Activated effector memory CD4-positive, alpha-beta T cell treated with anti-CD3 and anti-CD28 coated beads, Interleukin-2, amount 50 U/mL, for 16 hours (primary cell): ENCODE measurements at places on chromosomes 3 and 15.

GRCh38 chr3:36891701-36892160, 53.1 kb downstream of the TRANK1 start:
- DNase-seq: no peak

DNA sequence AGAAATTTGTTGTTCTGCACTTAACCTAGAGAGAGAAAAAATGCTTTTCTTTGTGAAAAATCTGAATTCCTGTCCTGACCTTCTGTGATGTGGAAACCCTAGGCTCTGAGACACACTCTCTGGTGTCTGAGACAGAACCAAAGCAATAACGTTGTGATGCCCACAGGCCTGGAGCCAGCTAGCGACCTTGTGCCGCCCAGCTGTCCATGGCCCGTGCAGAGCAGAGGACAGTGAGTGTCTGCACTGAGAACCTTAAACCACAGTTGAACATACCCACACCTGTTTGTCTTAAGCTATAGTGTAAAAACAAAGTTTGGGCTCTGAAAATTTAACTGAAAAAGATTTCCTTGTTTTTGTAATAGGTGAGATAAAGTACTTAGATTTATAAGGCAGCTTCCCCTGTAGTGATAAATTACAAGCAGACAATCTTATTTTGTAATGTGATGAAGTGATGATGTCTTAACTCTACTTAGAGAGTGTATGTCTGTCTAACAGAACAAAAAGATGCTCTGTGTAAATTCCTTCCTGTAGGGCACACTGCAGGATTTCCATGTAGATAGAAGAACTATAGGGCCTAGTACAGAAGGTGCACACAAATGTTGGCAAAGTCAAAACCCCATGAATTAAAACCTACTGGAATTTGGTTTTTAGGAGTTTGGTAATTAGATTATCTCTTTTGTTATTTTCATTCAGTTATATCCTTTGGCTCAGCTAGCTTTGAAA, 62.7 kb downstream of the SNRK start:
- DNase-seq: no peak

GRCh38 chr3:135352213-135352612, 557.2 kb downstream of the EPHB1 start:
- DNase-seq: no peak

GRCh38 chr3:66552846-66553245, 52.0 kb upstream of the LRIG1 start:
- no peak for DNase-seq

- DNase-seq: no peak
These were observed 213.9 kb downstream of the TP63 start for GRCh38 chr3:189845069-189845468.

- no peak for DNase-seq
These were observed 28.9 kb upstream of the DRD3 start for GRCh38 chr3:114207768-114208167.

DNA sequence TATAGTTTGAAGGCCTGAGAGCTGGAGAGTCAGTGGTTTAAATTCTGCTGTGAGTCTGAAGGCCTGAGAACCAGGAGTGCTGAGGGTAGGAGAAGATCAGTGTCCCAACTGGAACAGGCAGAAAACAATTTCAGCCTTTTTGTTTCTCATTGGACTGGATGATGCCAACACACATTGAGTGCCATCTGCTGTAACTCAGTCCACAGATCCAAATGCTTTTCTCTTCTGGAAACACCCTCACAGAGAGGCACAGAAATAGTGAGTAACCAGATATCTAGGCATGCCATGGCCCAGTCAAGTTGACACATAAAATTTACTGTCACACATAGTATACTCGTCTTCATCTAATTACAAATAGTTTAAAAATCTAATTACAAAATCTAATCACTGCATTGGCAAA, 100.8 kb downstream of the NEO1 start:
- no peak for DNase-seq
